ENCODE measurements at places on chromosomes 7 and 10.

DNA sequence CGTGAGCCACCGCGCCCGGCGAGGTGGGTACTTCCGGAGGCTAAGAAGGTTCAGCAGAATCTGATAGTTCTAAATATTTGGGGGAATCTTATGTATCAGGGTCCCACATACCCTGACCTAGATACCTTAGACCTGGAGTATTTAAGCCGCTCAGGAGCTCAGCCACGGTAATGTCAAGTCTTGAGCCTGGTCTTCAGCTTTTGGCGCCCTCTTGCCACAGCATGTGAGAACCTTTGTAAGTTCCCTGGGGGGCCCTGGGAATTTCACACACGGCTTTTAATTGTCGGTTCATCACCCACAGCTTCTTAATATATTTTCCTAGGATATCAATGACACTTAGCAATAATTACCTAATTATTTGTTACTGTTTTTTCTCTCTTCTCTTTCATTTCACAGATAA lies 324.3 kb upstream of the GALNT17 start:
- DNase-seq = no peak

GRCh38 chr10:12438919-12439692 lies 89.8 kb downstream of the CAMK1D start:
- no peak for DNase-seq

DNA sequence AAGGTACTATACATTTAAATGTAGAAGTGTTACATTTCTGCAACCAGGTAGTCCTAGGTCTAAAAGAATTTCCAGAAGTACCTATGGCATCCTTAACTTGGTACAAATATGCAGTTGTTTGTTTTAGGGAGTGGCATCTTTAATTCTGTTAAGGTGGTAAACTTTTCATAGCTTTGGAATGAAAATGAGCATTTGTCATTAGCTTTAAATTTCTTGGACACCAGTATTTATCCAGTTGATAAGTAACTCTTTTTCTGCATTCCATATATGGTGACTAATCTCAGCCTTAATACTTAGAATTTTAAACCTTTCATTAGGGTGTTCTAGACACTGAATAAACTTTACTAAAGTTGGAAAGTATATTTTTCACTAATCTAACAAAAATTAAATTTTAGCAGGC lies 10.8 kb downstream of the SLF2 start:
- no peak for DNase-seq

GRCh38 chr7:12570534-12571461 lies at the start of gene SCIN:
SCIN (plus strand) TSS chr7:12570720; CDS start chr7:12570787, 67 bp downstream.
- DNase-seq = no peak

DNA sequence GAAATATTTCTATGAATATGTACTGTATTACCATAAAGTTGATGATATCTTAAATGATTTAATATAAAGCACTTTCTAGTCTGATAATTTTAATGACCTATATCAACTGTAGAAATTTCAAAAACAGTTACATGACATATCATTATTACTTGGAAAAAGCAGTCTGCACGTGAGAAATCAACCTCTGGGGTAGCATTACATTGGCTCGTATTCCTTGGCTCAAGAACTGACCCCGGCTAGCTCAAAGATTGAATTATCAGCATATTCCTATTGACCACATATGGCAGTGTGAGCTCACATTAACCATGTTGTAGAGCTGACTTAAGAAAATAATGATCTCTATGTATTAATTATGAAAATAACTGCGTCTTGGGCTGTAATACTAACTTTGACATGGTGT lies 139.3 kb downstream of the PTN start:
- no peak for DNase-seq

Data from stimulated activated CD8-positive, alpha-beta memory T cell treated with anti-CD3 and anti-CD28 coated beads, Interleukin-4, amount 100 ng/mL, for 1 hour (primary cell).